ENCODE measurements at places on chromosomes 3 and 15.

GRCh38 chr3:185640308-185640707, 54.2 kb downstream of the SENP2 start:
- DNase-seq = no peak

DNA sequence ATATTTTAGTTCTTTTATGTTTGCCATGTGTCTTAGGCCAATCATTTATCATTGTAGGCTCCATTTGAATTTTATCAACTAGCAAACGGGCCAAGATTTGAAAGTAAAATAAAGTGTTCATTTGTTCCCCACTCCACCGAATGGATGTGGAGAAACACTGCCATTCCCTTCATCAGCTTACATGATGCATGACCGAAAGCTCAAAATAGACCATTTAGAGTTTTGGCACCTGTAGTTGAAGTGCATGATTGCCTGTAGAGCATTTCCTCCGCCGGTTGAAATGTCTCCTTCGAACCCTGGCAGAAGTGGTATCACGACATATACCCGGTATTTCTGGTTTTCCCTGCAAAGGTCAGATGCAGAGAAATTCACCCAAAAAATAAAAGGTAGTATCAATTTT, 165.6 kb downstream of the PLD1 start:
- DNase-seq = no peak

DNA sequence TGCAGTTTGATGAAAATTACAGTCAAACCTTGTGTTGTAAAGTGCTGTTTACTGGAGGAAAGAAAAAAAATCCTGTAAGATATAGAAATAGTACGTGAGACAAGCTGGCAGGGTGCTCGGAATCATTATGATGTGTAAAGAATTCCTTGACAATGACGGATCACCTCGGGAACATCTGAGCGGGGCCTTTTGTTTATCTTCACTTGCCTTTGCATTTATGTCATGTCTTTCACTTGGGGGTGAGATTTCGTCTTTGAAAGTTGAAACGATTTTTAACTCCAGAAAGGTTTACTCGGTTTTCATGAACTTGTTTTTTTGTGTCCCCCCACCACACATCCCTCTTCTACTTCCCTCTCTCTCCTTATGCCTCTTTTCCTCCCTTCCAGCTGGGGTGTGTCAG, 128.3 kb upstream of the VEPH1 start:
- DNase-seq = no peak

DNA sequence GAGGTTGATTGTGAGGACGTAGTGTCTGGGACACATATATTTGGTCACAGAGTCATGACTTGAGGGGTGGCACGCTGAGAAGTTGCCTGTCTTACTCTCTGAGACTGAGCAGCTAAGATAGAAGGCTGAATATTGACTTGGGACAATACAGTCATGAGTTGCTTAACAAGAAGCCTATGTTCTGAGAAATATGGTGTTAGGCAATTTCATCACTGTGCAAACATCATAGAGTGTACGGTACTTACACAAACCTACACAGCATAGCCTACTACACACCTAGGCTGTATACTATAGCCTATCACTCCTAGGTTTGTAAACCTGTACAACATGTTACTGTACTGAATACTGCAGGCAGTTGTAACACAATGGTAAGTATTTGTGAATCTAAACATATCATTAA, 30.3 kb upstream of the SPESP1 start:
- DNase-seq = no peak

GRCh38 chr3:31544634-31545033, 11.9 kb downstream of the STT3B start:
- no peak for DNase-seq

DNA sequence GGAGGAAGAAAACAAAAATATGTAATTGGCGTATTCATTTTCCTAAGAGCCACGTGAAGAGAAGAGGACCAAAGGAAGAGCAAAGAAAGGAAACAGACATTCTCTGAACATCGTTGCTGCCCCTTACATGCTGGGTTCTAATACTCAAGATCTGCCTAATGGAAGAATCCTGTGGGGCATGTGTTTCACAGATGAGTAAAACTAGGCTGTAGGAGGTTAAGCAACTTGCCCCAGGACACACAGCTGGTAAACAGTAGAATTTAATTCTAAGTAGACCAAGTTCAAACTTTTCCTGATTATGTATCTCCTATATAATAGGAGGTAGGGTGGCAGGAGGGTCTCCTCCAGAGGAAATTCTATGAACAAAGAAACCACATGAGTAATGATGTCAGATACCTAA, 106.1 kb upstream of the TNFAIP8L3 start:
- DNase-seq = no peak

- no peak for DNase-seq
Observed at GRCh38 chr15:77060546-77060945, 10.4 kb downstream of the TSPAN3 start.

DNA sequence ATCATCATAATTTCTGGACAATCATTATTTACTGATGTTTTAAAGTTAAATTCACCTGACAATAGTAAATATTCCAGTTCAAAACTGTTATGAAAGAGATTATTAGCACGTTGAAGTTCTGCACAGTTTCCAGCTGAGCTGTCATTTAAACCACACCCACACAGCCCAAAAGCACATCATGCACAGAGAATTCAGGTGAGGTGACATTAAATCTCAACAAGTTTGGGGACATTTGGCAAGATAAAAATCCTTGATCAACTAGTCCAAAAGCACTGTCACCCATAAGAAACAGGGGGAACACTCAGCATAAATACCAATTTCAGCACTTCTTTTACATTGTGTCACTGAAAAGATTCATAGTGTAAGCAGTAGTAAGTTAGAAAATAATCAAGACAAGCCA, 6.9 kb downstream of the NCEH1 start:
- DNase-seq = no peak

- no peak for DNase-seq
Observed at GRCh38 chr15:50219820-50220219, 37.8 kb downstream of the SLC27A2 start.

DNA sequence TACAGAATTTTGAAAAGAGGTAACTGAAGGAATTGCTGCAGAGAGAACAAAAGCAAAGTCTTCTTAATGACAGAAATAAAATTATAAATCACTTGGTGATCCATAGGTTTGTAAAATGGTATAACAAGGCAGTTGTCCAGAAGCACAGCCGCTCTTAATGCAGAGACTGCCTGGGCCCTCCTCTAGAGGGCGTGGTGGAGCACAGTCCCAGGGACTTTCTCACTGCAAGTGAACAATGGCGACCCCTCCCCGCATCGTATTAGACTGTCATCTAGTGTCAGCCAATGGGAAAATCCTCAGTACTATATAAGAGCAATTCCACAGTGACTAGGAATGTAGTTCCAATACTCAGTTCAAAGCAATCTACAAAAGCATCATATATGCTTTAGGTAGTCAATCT, 26.4 kb upstream of the ZBED2 start:
- DNase-seq = no peak

DNA sequence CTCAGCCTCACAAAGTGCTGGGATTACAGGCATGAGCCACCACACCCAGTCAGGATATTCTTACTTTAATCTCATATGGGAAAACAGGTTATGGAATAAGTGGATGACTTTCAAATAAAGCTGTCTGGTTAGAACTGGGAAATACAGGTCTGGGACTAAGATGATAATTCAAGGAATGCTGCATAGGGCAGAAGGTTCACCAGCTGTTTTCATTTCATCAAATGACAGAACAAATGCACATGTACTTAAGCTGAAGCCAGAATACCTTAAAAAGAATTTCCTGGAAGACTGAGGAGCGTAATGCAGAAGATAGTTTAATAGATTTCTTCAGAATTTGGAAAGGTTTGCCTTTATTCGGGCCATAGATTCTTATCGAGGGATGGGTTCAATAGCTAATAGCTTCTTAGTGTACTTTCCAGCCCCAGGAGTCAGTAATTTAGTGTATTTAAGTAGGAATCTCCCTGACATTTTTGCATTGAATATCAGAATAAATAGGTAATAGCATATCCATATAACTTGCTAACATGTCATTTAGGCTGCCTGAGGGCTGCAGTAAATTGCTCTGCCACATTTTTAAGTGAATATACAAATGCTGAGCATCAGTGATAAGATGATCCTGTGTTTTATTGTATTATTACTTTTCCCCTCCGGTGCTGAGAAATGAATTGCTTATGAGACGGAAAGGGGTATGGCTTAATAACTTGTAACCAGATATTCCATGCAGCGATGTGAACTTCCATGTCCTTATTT, 40.3 kb upstream of the ZNF770 start:
- no peak for DNase-seq

DNA sequence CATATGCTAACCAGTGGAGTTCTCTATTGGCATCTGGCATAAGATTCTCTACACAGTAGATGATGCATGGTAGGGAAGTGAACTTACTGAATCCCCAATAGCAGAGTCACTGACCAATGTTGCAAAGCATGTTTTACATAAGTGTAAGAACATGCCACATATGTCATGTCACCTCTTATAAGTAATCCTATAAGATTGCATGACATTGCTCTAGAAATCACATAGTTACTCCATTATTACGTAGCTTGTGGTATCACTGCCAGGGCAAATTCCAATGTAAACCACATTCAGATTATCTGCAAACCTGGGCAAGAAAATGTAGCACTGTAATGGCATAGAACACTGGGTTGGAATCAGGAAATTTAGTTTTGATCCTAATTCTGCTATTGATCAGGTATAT, 198.2 kb upstream of the UMPS start:
- no peak for DNase-seq

DNA sequence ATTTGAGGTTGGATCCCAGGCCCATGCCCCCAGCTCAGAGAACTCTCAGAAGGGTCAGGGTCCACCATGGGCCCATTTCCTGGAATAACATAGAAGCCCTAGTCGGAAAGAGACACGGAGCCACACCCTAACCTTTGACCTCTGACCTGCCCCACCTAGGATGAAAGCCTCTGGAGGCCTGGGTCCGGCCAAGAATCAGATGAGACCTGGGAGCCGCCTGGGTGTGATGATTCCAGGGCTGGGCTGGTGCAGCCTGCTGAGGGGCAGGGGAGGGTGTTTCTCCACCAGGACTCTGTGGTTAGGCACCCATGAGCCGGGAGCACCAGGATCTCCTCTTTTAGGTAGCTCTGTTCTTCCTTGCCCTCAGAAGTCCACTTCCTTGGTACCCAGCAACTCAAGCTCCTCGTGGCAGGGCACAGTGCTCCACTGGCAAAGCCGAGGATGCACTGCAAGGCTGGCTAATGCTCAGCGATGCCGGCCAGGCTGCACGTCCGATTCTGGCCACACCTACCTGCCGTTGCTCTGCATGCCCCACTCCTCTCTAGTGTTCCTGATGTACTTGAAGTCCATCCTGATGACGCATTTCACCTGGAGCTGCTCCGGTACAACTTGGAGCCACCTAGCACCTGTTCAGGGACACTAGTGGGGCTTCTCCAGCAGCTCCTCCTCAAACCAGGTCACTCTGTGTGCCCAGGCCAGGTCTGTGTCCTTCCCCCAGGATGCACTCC, 57.4 kb downstream of the ZNF445 start:
- DNase-seq = no peak

DNA sequence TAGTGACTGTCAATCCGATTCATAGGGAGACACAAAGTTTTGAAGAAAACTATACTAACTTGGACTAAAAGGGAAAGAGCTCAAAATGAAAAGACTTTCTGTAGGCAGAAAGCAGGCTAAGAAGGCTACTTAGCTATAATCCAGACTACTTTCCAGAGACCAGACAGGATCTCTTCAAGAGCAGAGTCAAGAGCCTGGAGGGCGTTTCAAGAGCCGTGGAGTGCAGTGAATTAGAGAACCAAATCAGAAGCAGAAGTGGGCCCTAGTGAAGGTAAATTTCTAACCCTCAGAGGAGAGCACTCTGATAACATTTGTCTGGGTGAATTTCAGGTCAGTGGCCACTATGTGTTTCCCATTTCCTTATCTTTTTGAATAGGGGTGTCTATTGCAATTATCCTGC, 76.4 kb downstream of the CGGBP1 start:
- DNase-seq = no peak

DNA sequence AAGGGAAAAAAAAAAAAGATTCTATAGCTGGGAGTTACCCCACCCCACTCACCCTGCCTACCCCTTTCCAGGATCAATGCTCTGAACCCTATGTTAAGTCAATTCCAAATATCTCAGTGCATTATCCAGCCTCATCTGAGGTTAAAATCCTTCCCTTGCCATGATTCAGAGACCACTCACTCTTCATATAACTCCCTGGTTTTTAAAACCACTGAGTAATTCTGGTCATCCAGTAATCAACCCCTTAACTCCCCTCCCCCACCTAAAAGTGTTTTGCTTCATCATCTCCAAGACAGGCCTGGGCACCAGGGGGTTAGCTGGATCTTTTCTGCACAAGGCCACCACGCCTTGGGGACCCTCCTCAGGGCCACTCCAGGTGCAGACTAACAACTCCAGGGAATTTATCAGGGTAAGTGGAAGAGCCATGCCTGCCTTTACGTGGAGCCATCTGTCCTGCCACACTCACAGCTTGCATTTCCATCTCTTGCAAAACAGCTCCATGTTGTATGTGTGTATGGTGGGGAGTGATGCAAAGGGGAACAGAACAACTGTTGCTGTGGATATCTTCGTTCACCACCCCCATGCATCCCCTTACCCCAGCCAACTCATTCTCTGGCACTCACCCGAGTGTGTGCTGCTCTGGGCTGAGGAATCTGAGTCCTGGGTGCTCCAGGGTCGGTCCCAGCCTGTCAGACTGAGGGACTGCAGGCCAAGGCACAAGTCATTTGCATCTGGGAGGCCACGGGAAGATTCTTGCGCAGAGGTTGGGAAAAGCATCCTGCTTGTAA, 30.7 kb upstream of the RPS17 start:
- DNase-seq = peak; percentile 49

- no peak for DNase-seq
Observed at GRCh38 chr3:147008886-147009285, 397.5 kb downstream of the ZIC4 start.

DNA sequence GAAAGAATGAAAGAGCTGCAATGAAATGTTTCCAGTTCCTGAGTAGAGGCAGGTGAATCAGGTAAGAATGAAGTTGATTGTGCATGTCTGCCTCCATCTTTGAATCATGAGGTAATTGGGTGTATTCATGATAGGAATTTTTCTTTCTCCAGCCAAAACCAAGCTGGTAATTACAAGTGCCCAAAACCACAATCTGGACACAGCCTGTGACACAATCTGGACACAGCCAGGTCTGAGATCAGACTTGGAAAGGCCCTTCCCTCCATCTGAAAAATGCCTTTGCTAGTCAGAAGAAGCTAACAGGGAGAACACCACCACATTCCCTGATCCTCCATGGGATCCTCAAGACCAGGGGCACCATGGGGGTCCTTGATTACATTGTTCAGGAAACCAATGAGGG, 338.5 kb upstream of the THBS1 start:
- DNase-seq = no peak

DNA sequence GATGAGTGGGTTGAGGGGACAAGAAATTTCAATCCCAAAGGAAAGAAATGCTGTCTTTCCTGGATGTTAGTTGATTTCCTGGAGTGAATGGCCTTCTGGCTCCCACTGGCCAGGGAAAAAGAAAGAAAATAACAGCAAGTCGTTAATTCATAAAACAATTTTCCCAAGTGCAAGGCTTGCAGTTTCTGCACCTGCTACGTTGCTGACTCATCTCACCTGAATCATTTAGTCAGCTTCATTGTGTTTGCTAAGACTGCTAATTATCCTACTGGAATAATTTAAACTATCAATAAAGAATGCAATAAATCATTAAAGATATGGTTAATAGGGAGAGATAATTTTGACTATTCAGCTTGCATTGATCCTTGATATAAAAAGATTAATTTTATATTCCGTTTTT, 387.6 kb downstream of the ROBO2 start:
- no peak for DNase-seq
